Stimulated activated CD4-positive, alpha-beta T cell treated with anti-CD3 and anti-CD28 coated beads, Interleukin-2, amount 100 ng/mL, for 24 hours (primary cell): ENCODE measurements at places on chromosomes 6 and 20.

- DNase-seq, result peak; percentile 21
Measured at GRCh38 chr20:24109008-24109407, 120.4 kb upstream of the GGTLC1 start.

GRCh38 chr6:38262026-38262425, 377.7 kb downstream of the BTBD9 start:
- DNase-seq, result no peak

GRCh38 chr6:135937106-135937505, 85.6 kb downstream of the PDE7B start:
- no peak for DNase-seq

- no peak for DNase-seq
Measured at GRCh38 chr6:8047541-8048292, 16.5 kb downstream of the BLOC1S5 start.

GRCh38 chr20:58162986-58163385, 65.5 kb downstream of the ANKRD60 start:
- no peak for DNase-seq

GRCh38 chr6:79902046-79902445, 45.3 kb downstream of the ELOVL4 start:
- DNase-seq, result no peak

DNA sequence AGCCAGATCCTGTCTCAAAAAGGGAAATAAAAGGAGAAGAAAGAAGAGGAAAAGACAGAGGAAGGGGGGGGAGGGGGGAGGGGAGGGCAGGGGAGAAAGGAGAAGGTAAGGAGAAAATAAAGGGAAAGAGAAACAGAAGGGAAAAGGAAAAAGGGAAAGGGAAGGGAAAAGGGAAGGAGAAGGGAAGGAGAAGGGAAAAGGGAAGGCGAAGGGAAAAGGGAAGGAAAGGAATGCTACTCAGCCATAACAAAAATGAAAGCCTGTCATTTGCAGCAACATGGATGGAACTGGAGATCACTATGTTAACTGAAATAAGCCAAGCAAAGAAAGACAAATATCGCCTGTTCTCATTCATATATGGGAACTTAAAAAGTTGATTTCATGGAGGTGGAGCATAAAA, 22.3 kb downstream of the RBM24 start:
- DNase-seq, result no peak

GRCh38 chr20:4247898-4248858, 232.8 kb upstream of the RNF24 start:
- peak; percentile 26 for DNase-seq

DNA sequence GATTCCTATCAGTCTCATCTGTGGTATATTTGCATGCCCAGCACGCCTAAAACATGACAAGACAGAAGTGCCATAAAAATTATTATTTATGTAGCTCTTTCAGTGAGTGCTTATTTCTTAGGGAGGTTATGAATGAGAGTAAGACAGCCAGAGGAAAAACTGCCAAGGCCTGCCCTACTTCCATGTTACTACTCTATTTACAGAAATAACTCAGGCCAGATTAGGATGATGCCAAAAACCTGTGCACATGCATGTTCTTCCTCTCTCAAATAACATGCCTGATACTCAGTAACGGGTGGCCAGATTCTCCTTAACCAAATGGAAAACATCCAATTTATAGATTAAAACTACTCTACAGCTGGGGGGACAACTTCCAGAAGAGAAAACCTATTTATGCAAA, 45.7 kb downstream of the ILRUN start:
- DNase-seq, result no peak

GRCh38 chr6:36150283-36150682, 20.0 kb downstream of the MAPK13 start:
- no peak for DNase-seq

DNA sequence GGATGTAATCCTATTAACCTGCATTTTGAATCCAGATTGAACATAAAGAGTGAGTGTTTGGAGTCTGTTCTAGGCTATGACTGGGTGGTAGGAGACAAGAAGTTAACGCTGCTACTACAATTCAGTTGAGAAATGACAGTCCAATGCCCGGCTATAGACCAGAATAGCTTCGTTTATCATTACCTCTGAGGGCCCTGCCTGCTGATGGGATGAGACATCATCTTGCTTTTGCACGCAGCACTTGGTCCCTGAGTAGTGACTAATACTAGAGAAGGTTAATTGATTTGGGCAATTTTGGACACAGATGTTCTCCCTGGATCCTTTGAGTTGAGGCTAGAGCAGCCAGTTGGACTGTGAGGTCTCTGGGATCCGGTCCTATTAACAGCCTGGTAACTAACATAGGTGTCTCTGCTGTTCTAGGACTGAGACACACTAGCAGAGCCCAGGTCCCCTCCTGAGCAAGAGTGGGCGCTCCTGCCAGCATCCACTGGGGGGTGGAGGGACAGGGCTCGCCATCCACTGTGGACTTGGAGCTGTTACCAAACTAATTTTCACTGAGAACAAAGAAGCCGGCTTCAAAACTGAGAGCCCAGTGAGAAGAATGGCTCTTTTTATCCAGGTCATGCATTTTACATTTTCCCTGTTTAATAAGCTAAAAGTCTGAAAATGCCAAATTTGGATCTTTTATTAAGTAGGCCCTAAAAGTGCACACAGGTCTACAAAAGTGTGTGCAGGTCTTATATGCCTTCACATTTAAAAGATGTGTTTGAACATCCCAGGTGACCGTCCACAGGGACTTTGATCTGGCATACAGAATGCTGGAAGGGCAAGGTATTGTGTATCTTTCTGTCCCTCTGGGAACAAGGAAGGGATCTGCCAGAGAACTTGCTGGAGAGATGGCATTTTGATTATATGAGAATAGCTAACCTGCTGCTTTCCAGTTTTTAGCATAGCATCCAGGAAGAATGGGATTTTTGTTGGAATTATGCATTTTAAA, 212.5 kb downstream of the CDH4 start:
- DNase-seq, result no peak

DNA sequence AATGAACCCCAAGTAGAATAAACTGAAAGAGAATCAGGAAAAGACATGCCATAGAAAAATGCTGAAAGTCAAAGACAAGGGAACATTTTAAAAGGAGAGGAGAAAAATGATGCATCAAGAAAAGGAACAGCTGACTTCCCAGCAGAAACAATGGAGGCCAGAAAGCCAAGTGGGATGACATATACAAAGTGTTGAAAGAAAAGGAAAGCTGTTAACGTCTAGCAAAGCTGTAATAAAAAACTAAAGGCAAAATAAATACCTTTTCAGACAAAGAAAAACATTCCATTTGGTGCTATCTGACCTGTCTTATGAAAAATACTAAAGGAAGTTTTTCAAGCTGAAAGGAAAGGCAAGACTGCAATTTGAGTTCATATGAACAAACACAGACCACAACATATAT, 34.1 kb upstream of the PDE10A start:
- no peak for DNase-seq

- DNase-seq, result no peak
Measured at GRCh38 chr6:134495890-134496248, 178.0 kb upstream of the SGK1 start.

DNA sequence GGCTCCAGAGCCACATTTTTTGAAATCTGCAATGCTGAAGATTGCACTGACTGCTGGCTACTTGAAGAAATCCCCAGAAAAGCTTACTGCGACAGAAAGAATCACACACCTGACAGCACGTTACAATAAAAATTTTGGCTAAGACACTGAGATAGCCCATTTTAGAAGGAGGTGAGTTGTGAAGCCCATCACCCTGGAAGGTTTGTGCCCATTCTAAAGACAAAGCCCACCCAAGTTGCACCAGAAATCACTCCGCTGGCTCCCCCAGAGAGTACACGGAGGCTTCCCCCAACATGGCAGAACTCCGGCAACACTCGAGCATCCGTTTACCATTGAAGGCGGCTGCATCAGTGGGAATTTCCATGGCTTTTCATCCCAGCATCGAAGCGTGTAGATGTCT, 29.4 kb downstream of the LPA start:
- DNase-seq, result no peak

DNA sequence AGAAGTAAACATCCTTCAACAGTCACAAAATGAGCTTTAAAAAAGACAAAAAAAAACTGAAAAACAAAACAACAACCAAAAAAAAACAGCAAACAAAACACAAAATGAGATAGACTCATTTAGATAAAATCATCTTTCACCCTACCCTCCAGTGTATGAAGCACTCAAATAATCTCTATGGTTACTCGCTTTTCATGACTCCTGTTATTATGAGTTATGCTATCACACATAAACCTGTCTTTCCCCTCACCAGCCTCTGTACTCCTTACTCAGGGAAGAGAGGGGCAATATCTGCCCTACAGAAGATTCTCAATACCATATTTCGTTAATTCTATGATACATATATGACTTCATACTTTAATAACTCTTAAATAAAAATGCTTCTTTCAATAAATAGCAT, 158.2 kb downstream of the TPBG start:
- no peak for DNase-seq

DNA sequence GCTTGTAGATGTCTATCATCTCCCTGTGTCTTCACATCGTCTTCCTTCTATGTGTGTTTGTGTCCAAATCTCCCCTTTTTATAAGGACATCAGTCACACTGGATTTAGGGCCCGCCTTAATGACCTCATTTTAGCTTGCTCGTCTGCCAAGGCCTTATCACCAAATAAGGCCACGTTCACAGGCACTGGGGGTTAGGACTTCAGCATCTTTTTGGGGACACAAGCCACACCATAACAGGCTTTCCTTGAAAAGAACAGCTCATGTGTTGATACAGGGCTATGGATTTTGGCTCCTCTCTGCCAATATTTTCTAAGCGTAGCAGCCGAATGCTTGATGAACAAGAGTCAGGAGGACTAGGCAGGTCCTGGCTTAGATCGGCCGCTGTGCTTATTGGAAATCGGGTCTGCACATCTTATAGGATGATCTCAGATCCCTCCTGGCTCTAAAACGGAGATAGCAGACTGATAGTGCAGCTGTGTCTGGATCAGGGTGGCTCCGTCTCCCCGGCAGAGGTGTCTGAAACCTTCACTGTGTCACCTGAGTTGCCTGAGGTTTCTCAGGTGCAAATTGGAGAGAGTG, 16.2 kb upstream of the TMEM181 start:
- DNase-seq, result no peak

GRCh38 chr20:6504179-6504578, 263.3 kb upstream of the BMP2 start:
- no peak for DNase-seq

GRCh38 chr20:63099456-63100173, 92.9 kb upstream of the BHLHE23 start:
- no peak for DNase-seq

DNA sequence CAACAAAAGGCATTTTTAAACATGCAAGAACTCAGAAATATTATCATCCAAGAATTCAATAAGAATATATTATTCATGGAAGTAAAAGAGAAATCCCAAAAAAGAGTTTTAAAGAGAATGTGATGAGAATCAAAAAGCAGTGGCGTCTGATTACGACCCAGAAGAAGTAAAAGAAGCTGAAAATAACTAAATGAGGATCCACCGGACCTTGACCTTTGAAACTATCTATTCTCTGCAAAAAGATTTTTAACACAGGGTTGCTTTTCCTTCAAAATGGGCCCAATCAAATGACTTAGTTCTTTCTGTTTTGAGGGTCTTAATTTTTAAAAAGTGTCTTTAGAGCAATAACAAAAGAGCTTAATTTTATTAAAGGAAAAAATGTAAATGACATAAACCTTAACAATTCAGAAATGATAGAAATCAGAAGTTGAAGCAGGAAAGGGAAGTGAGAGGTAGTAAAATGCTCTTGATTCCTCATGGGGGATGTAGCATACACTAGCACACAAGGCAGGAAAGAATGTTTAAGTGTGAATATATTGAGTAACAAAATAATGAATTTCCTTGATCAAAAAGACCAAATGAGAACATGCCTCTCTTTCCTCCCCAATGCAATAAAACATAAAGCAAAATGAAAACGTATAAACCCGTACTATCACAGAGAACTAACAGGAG, 223.1 kb upstream of the PRDM1 start:
- no peak for DNase-seq

- DNase-seq, result no peak
Measured at GRCh38 chr6:149380523-149380922, 19.5 kb upstream of the SUMO4 start.

- no peak for DNase-seq
Measured at GRCh38 chr20:3472105-3472504, 1.3 kb downstream of the ATRN start.

DNA sequence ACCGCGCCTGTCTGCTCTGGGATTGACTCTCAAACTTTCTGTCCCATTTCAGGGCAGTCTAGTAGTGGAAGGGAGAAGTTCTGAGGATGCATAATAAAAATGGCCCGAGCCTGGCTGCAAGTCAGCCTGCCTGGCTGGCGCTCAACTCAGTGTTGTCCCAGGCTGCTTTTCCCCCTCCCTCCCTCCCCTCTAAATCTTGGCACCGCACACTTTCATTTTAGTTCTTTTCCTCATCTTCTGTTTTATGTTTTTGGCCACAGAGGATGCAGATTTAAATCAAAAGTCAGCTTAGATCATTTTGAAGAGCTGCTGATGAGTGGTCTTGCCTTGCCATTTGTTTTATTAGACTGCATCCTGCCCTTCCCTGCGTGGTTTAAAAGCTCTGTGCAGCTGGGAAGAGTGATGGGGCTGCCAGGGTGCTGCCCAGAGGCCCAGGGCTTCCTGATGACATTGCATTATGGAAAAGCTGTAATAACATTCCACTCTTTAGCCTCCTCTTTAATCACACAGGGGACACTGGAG, 6.5 kb upstream of the UQCC2 start:
- no peak for DNase-seq

GRCh38 chr6:89554106-89554505, 84.4 kb downstream of the LYRM2 start:
- DNase-seq, result no peak

GRCh38 chr20:1150218-1150617, 31.8 kb downstream of the PSMF1 start:
- no peak for DNase-seq

DNA sequence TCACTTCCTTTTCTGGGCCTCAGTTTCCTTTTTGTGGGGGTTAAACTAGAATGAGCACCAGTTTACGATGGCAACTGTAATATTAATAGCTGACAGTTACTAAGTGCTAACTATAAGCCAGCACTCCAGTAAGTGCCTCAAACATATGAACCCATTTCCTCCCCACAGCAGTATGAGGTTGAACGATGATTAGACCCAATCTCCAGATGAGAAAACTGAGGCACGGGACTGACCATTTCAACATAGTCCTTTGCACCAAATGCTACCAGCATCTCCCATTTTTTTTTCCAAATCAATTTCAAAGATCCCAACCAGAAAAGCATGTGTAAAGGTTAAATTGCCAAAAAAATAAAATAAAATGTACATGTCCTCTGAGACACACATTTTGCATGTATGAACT, 7.1 kb downstream of the SLC13A3 start:
- DNase-seq, result no peak

- no peak for DNase-seq
Measured at GRCh38 chr6:165274611-165275010, 34.8 kb downstream of the C6orf118 start.
